D721Med (cell line): ENCODE measurements at places on chromosomes 13 and 19.

GRCh38 chr13:30685987-30686386 is 49.4 kb upstream of the ALOX5AP start:
- no peak for DNase-seq

DNA sequence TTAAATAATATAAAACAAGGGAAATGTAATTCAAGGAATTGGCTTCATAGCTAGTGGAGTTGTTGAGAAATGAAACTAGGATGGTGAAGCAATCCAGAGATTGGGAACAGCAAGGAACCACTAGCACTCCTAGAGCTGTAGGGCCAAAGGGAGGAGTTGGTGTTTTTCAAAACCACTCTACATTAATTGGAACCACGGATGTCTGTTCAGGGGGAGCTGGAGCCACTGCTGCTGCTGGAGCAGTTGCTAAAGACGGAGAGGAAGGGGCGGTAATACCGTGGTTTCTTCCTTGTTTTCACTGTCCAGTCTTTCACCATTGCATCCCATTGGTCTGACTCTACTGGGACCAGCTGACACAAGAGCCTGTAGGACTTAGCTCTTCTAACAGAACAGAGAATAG is 8.5 kb downstream of the DNAJC15 start:
- no peak for DNase-seq

GRCh38 chr13:105063676-105064075 is 1471.8 kb downstream of the EFNB2 start:
- no peak for DNase-seq

DNA sequence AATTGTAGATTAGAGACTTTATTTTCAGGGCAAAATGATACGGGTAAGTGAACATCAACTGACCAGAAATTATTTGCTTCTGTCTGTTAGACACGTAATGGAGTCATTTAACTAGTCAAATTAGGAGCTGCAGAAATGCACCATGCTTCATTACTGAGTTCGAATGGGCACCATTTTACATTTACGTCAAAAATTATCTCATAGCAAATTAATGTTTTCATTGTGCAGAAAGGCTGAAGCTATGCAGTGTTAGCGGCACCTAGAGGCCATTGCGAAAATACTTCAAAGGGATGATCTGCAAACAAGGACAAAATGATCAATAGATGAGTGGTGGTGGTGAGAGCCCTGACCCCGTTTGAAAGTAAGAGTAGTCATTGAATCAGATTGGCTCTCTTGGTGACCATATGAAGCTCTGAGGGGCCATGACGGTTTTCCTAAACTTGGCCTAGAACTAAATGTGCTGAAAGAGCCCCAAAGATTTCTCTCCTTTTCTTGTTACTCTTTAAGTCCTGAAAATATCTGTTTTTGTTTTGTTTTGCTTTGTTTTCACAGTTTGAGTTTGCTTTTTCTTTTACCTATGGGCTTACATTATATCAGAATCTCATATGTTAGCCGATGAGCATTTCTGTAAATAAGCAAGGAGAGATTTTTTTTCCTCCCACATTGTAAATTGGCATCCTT is 277.9 kb downstream of the ZNF536 start:
- DNase-seq, result peak; percentile 72

DNA sequence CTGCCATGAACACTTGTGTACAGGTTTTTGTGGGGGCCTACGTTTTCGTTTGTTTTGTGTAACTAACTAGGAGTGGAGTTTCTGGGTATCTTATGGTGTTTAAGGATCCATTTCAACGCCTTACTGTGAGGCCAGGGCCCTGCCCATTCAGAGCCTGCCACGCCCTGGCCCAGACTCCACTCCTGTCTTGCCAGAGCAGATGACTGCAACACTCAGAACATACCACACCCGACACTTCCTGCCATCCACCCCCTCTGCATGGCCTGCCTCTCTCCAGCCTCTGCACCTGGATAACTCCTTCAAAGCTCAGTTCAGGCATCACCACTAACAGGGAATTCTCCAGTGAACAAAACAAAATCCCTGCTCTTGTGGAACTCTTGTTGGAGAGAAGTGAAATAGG is 43.2 kb downstream of the RGCC start:
- DNase-seq, result no peak

- DNase-seq, result no peak
Observed at GRCh38 chr13:71771144-71771543, 95.9 kb downstream of the DACH1 start.

GRCh38 chr13:111610081-111610480 is 289.6 kb downstream of the TEX29 start:
- DNase-seq, result no peak

GRCh38 chr13:37492741-37493514 is 105.6 kb downstream of the POSTN start:
- no peak for DNase-seq

GRCh38 chr13:65844266-65844841 is 1385.8 kb downstream of the PCDH9 start:
- DNase-seq, result no peak

DNA sequence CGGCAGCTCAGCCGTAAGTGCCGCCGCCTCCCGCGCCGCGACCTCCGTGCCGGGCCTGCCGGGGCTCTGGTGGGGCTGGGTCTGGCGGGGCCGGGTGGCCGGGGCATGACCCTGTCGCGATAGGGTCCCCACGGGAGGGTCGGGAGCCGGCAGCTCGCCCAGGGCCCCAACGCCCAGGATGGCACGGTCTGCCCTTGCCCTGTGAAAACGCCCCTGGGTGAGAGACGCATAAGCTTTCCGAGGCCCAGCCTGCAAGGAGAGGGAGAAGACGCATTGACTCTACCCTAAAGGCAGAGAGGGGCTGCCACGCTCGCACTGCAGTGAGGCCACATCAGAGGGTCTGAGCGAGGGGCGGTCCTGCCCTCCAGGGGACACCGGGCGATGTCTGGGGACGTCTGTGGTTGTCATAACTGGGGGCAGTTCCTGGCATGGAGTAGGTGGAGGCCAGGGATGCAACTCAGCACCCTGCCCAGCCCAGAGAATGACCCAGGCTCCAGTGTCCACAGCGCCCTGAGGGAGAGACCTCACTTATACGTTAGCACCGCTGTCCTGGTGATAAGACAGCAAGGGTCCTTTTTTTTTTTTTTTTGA is 539 bp downstream of the ZNF554 start:
- DNase-seq, result peak; percentile 14

DNA sequence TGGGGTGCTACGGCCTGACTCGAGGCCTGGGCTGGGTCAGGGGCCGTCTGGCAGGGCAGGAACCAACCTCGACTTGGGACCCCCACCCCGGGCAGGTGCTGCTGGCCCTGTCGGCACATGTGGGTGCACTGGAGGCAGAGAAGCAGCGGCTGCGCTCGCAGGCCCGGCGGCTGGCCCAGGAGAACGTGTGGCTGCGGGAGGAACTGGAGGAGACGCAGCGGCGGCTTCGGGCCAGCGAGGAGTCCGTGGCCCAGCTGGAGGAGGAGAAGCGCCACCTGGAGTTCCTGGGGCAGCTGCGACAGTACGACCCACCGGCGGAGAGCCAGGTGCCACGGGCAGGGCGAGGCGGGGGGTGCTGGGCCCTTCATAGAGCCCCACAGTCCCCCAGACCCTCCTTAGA is 5.9 kb downstream of the KLC3 start:
- DNase-seq, result no peak

DNA sequence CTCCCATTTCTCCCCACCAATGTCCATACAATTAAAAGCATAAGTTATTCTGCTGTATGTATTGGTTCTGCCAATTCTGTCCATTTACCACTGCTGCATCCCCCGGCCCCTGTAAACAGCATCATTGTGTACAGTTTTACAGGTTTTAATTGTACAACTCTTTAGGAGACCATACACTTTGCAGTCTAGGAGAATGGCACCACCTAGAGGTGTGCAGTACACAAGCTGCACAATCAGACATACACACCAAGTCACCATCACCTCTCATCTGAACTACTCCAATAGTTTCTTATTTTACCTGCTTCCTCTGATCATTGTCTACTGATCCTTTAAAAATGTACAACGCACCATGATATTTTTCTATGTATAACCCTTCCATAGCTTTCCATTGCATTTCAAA is 855.9 kb upstream of the KLHL1 start:
- no peak for DNase-seq

- no peak for DNase-seq
Observed at GRCh38 chr13:30148171-30148754, 159.1 kb downstream of the KATNAL1 start.

DNA sequence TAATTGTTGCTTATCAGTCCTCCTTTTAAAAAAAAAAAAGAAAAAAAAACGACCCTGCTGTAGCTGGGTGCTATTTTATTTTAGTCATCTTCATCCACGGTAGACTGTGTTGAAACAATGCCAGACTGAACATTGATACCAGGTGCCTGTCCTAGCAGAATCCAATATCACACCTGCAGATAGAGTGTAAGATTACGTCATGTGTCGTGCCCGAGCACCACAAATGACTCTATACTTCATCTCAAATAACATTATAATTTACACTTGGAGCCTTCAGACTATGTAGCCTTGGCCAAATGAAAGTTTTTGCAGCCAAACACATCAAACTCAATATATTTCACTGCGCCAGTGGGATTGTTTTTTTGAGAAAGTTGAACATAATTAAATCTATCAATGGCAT is 410.6 kb downstream of the FGF9 start:
- DNase-seq, result no peak

DNA sequence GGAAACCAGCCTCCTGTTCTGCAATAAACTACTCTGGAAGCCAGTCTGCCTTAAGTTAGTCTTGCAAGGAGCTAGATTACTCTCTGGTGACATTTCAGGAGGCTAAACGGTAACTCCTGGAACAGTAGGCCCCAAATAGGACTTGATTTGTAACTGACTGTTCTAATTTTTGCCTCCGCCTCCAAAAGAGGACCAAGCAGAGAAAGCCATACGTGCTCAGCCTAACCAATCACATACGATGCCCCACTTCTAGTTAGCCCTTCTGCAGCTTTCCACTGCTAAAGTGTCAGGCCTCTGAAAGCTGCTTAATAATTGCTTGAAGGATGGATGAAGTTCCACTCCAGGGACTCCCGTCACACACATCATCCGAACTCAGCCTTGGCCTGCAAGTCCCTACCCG is 744 bp downstream of the ZNF805 start:
- DNase-seq, result no peak

DNA sequence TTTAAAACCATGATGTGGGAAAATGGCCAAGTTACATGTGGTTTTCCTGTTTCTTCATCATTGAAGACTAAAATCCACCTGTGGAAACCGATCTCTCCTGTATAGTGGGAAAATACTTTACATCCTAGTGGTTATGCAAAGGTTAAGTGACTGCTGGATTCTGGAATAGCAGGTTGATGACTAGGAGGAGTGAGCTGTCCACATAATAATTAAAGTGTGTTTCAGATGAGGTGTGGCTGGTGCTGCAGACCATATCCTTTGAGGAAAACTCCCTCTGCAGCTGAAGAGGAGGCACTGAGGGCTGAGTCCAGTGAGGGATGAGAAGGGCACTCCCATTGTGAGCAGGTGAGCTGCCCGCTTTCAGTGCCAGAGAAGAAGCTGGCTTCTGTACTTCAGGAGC is 43.2 kb downstream of the DCLK1 start:
- DNase-seq, result no peak

- no peak for DNase-seq
Observed at GRCh38 chr19:54600212-54600611, 6.8 kb downstream of the LILRA1 start.

DNA sequence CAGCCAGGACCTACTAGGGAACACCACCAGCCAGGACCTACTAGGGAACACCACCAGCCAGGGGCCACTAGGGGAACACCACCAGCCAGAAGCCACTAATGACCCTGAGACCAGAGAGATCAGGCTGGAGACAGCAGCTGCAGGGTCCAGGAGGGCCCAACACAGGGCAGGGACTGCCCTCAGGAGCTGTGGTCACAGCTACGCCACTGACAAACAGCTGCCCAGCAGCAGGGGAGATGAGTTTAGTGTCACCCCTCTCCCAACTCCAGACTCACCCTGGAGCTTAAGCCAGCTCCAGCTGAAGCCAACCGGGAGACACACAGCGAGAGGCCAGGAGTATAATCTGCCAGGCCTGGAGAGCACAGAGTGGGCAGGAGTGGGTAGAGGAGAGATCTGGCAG is 25.7 kb downstream of the TUBGCP3 start:
- DNase-seq, result no peak

- no peak for DNase-seq
Observed at GRCh38 chr19:16290692-16291091, 33.9 kb upstream of the KLF2 start.

DNA sequence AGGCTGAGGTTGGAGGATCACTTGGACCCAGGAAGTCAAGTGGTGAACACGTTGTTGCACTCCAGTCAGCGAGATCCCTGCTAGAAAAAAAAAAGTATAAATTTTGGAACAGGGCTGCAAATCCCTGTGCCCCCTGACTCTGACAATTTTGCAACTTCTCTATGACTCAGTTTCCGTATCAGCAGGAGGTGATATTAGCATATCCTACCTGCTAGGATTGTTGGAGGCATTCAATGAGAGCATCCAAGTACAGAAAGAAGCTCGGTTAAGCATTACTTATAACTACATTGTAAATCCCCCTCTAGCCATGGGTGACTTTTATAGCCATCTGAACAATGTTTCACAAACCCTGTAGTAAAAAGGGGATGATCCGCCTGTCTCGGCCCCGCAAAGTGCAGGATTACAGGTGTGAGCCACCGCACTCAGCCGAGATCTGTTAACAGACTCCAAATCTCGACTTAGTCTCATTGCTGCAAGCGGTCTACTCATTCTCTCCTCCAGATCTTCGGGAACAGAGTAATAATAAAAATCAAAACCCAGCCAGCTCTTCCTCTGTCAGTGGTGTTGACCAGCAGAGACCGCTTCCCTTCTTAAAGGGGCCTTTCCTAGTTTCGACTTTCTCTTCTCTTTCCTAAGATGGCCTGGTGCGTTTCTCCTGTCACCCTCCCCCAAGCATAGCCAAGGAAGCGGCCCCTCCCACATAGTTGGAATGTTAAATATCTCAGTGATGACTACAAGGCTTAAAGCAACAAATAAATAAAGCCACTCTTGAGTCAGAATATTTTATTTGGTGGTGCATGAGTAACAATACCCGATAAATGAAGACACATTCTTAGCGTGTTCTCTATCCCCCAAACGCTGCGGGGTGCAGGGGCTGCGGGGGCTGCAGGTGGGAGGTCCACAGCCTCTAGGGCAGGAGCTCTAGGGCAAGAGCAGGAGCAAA is 10.3 kb upstream of the BICRA start:
- no peak for DNase-seq

GRCh38 chr19:12244370-12244769 is 50.3 kb downstream of the ZNF44 start:
- DNase-seq, result no peak

GRCh38 chr19:43450545-43450997 is 14.8 kb downstream of the LYPD3 start:
- no peak for DNase-seq
